Stimulated activated CD4-positive, alpha-beta T cell treated with anti-CD3 and anti-CD28 coated beads, Interleukin-1b, Interleukin-23, amount 100 ng/mL, for 1 hour (primary cell): ENCODE measurements at places on chromosomes 7 and 10.

DNA sequence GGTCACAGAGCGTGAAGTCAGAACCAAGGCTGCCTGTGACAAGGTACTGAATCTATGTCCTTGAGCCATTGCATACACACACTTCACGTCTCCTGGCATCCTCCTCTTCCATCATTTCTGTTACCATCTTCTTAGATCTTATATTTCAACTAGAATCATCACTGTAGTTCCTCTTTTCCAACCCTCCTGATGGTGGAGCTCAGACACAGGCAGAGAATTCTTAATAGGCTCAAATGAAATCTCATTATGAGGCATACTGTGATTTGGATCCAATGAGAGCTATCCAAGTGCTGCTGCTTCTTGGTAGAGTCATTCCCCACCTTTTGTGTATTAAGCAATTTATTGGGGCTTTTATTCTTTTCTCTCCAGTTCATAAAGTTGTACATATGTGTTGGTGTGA is 113.2 kb downstream of the CALCR start:
- DNase-seq, result no peak

DNA sequence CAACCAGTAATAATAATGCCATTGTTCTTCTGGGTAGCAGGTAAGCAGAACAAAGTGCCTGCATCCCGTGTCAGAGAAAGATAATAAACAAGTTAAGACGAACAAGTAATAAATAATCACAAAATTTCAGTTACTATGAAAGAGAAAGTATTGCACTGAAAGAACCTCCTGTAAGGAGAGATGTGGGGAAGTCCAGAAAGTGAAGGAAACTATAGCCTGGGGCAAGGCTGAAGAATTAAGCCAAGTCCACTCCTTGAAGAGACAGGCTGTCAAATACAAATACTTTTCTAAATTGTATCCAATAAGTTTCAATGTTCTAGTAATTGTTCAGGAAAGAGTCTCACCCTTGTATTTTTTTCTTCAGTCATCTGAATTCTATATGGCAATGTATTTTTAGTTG is 611.4 kb downstream of the MAGI2 start:
- DNase-seq, result no peak

DNA sequence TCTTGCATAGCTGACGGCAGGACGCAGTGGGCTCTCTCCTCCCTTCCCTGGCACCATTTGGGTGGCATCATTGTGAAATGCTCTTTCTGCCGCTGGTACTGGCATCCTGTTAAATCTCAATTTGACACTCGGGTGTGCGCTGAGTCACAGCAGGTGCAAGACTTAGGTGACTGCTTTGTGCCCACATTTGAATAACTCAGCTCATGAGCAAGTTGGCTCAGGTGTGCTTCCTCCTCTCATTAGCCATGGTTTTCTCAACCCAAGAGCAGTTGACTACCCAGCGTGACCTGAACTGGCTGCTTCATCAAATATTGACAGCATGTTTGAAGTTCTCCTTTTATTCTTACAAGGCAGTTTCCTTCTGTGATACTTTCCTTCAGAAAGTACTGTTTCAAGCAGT is 24.6 kb upstream of the NFE2L3 start:
- DNase-seq, result no peak

DNA sequence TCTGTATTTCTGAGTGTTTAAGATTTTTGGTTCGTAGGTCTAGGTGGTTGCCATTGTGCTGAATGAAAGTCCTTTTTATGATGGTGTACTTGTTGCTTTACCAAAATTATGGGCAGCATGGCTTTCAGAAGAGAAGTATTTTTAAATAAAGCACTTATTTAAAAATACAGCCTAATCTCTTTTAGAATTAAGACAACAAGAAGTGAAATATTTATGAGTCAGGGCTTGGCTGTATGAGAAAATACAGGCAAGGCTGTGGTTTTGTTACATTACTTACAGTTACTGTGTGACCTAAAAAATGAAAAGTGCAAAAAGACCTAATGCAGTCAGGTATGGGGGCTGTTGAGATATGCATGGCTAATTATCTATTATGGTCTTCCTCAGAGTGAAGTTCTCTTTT is 185.2 kb upstream of the PPP1R3A start:
- no peak for DNase-seq

GRCh38 chr10:78649429-78649828 is 419.3 kb upstream of the ZMIZ1 start:
- no peak for DNase-seq

DNA sequence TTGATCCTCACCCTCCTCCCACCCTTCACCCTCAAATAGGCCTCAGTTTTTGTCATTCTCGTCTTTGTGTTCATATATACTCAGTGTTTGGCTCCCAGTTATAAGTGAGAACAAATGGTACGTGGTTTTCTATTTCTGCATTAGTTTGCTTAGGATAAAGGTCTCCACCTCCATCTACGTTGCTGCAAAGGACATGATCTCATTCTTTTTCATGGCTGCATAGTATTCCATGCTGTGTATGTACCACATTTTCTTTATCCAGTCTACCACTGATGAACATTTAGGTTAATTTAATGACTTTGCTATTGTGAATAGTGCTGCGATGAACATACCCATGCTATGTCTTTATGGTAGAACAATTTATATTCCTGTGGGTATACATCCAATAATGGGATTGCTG is 91.2 kb downstream of the PLPP4 start:
- DNase-seq, result no peak
